Stimulated activated CD8-positive, alpha-beta memory T cell treated with anti-CD3 and anti-CD28 coated beads, Interleukin-7, amount 100 ng/mL, for 48 hours (primary cell): ENCODE measurements at places on chromosomes 3 and 15.

- DNase-seq: no peak
Measured at GRCh38 chr3:172193436-172193835, 154.1 kb downstream of the FNDC3B start.

DNA sequence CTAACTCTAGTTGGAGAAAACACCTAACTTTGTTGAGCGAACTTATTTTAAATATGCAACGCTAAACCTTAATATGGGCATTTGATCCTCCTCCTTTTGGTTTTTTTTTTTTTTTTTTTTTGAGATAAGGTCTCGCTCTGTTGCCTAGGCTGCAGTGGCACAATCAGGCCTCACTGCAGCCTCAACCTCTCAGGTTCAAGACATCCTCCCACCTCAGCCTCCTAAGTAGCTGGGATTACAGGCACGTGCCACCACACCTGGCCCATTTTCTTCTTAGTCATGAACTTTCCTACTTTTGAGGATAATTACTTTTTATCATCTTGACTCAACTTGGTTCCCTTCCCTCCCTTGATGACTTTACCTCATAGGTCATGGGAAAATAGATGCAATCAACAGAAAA lies 3.9 kb downstream of the NUSAP1 start:
- DNase-seq: no peak

DNA sequence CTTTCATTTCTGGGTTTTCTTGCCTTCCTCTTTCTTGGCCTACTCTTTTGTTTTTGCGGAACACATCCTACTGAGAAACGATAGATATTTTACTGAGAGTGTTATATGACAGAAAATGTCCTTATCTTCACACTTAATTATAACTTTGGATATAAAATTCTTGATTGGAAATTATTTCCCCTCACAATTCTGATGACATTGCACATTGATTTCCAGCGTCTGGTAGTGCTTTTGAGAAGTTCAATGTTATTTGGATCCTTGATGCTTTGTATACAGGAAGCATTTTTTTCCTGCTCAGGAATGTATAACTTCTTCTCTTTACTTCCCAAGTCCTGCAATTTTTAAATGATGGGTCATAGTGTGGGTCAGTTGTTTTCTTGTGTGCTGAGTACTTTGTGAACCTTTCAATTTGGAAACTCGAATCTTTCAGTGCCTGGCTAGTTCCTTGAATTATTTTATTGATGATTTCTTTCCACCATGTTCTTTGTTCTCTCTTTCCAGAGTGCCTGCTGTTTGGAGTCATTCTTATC lies 183.9 kb downstream of the PDCD6IP start:
- DNase-seq: no peak

DNA sequence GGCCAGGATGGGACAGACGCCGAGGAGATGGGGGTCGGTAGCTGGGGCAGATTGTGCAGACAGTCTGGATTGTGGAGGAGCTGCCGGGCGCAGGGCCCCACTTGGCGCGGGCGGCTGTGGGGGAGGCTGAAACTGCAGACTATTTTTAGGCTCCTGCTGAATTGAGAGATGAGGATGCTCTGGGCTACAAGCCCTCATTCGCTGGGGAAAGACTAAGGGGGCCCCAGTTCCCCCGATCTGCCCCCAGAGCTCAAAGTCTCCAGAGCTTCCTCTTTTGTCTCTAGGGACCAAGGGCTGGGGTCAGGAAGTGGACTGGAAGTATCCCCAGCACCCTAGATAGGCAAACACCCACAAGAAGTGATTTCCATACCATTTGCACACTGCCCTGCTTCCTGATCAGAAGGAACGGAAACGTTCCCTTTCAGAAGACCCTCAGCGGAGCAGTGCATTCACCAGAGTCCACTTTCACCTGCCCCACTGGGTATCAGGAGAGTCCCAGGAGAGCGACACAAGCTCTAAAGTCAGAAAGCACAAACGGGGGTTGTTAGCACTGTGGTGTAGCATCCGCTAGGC lies 29.7 kb downstream of the SEMA7A start:
- no peak for DNase-seq

- DNase-seq: no peak
Measured at GRCh38 chr3:171824116-171824515, 13.8 kb upstream of the PLD1 start.

DNA sequence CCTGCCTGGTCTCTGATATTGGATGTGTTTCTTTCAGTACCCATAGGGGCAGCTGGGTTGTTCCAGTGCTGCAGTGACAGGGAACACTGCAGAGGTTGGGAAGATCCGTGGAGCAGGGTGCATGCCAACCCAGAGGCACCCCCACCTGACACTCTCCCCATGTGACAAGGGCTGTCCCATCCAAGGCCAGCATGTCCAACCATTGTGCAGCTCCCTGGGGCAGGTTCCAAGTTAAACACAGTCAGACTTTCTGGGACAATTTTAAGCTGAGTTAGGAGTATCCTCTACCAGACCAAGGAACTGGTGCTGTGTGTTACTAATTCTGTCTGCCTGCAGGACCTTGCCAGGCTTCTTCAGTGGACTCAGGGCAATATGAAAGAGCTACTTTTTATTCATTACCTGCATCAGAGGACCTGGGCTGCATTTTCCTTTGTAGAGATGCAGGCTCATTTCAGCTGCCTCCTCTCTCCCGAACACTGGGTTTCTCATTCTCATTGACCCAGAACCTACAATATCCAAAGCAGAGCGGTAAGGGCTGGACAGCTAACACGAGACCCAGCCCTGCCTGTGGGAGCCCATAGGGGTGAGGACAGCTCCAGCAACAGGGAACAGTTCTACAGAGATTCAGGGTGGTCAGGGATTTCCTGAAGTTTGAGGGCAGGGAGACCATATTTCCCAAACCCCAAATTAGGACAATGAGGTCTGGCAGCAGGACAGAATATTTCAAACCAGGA lies 72.7 kb downstream of the SPSB4 start:
- DNase-seq: no peak

DNA sequence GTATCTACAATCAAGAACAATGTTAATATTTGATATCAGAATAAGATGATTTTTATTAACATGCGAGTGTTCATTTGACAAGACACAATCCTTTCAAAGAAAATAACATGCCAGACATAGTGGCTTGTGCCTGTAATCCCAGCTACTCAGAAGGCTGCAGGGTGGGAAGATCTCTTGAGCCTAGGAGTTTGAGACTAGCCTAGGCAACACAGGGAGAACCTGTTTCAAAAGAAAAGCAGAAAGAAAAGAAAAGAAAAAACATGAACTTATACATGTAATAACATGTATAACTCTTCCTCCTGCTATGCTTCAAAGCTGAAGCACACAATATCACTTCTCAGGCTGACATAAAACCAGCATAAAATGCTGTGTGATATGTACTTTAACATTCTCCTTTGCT lies 253.7 kb downstream of the FOXP1 start:
- DNase-seq: no peak

DNA sequence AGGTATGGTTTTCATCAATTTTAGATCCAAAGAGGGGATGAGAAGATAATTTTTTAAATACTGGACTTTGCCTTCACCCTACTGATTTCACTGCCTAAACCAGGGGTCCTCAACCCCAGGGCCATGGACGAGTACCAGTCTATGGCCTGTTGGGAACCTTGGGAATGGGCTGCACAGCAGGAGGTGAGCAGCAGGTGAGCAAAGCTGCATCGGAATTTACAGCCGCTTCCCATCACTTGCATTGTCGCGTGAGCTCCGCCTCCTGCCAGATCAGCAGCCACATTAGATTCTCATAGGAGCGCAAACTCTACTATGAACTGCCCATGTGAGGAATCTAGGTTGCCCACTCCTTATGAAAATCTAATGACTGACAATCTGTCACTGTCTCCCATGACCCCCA lies 76.3 kb upstream of the TTBK2 start:
- no peak for DNase-seq

DNA sequence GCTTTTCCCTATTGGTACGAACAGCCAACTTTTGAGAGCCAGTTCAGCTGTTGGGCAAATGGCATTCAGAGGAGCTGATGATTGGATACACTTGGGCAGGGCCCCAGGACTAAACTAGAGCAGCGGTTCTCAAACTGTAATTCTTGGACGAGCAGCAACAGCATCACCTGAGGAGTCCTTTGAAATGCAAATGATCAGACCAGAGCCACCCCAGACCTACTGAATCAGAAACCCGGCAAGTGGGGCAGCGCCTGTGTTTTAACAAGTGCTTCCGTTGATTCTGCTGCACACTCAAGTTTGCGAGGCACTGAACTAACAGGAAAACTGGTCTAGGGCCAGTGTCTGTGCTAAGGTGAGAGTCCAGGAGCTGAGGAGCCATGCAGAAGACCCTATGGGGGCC lies 239.7 kb downstream of the UACA start:
- DNase-seq: no peak

DNA sequence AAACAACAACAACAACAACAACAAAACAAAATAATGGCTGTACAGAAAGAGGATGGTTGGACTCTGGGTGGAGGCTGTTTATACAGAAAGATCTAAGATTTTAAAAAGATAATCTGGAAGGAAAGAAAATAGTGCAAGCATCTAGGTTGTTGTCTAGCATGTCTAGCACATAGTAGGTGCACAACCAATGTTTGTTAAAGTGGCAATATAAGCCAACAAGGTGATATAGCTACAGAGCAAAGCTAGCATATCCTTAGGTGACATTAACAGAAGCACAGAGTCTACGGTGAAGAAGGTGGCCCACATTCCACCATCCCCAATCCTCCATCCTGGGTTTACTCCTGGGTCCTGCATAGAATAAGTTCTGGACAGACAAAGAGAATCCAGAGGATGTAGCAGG lies 4.7 kb downstream of the TMEM40 start:
- no peak for DNase-seq

DNA sequence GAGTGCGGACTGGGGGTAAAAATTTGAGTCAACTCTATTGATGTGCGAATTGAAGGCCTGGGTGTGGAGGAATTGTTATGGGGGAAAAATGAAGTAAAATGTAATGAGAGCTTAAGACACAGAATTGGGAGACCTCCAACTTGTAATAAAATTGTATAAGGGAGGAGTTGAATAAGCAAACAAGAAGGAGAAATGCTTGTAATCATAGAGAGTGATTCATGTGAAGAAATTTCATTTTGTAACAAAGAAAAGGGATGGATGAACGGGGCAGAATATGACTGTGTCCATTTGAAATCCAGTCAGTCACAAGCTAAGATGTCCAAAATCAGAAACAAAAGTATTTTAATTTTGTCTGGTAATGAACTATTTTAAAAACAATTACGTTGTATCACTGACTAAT lies 552.3 kb downstream of the NAALADL2 start:
- no peak for DNase-seq

- no peak for DNase-seq
Measured at GRCh38 chr3:114081037-114081436, 24.5 kb downstream of the QTRT2 start.

DNA sequence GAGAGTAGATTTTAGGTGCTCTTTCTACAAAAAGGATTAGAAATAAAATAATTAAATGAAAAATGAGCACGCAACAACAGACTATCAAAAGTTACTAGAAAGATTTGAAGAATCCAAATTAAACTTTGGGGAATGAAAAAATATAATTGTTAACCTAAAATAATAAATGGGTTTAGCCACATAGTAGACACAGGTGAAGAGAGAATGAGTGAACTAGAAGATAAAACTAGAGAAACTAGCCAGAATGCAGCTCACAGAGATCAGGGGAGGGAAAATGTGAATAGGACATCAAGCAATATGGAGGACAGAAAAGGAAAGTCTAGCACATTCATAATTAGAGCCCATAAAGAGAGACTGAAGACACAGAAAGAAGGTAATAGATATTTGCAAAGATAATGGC lies 310.7 kb upstream of the WNT5A start:
- no peak for DNase-seq

DNA sequence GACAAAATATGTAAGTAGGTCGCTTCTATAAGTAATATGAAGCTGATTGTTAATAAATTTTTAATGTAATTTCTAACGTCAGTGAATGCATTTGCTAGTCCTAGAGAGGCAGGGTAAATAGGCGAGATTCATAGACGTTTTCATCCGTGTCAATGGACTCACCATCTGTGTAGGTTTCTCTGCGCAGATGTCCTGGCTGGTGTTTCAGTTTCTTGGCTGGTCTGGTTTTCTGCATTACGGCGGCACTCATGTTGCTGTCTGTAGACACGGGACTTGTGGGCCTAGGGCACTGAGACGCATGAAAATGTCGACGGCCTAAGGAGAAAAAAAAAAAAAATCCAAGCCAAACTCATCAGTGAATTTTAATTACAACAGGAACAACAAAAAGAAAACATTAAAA lies 1153.3 kb downstream of the ROBO1 start:
- DNase-seq: no peak

- no peak for DNase-seq
Measured at GRCh38 chr3:17623464-17623863, 119.0 kb downstream of the TBC1D5 start.

GRCh38 chr15:91908391-91908790 lies 54.9 kb downstream of the SLCO3A1 start:
- DNase-seq: no peak

GRCh38 chr15:92614301-92614700 lies 41.3 kb downstream of the FAM174B start:
- no peak for DNase-seq

- DNase-seq: no peak
Measured at GRCh38 chr3:197367081-197367780, 68.8 kb upstream of the DLG1 start.

DNA sequence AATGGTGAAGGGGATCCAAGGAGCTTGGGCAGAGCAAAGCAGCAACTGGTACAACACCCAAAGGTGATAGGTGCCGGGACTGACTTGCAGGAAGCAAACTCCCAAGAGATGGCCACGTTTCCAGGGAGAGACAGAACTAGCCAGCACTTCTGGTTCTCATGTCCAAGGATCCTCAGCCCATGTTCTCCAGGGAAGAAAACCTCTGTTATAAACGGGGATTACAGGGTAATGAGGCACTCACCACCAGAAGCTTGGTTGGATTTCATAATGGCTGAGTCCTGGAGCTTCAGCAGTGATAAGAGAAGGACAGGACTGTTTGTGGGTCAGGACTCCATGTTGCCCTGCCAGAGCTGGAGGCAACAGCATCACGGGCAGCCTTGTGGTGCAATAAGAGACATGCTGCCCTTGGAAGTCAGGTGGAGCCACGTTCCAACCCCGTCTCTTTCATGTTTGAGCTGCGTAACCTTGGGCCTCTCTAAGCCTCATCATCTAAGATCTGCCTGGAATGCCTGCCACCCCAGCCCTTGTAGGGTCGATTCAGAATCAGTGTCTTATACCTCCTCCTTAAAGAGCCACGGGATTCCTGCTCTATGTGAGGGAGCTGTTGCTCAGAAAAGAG lies 181.0 kb downstream of the ABHD5 start:
- DNase-seq: no peak
